Breast epithelium (tissue), 4 donors: ENCODE measurements at places on chromosomes 6 and 20.
A peak's percentile ranks its signal among the peaks of the same experiment; 100 is the strongest.

- H3K36me3 ChIP-seq: no peaks in the 10 kb centered on the region
- H3K4me3 ChIP-seq: no peak overlapping the region
- H3K27ac ChIP-seq: no peak overlapping the region
- no peaks in the 10 kb centered on the region for H3K4me1 ChIP-seq
- H3K27me3 ChIP-seq: no peaks in the 10 kb centered on the region
- DNase-seq: peak; percentile 14
Measured at GRCh38 chr20:44050925-44051660, 135.9 kb downstream of the JPH2 start.

DNA sequence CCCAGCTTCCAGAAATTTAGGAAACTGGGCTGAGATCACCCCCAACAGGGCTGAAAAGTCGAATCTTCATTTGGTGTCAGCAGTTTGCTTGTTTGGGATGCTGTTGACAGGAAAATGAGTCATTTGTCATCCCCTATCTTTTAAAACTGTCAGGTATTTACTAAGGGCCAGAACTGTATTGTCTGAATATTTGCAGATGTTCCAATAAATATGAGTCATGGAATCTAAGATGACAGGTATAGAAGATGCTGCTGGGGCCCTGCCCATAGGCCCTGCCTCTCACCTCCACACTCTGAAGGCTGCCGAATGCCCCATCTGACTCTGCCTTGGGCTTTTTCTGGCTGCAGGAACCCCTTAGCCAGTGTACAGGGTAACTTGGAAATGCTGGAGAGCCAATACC, 3.9 kb downstream of the ETV7 start:
- H3K36me3 ChIP-seq: no peaks in the 10 kb centered on the region
- H3K27me3 ChIP-seq: no peaks in the 10 kb centered on the region
- no peaks in the 10 kb centered on the region for H3K4me1 ChIP-seq
- H3K4me3 ChIP-seq: no peak overlapping the region
- no peak overlapping the region for H3K27ac ChIP-seq
- no peak for DNase-seq

GRCh38 chr6:86683132-86683908, 254.0 kb upstream of the HTR1E start:
- no peak overlapping the region for H3K27ac ChIP-seq
- H3K27me3 ChIP-seq: no peaks in the 10 kb centered on the region
- H3K4me1 ChIP-seq: no peaks in the 10 kb centered on the region
- DNase-seq: no peak
- no peaks in the 10 kb centered on the region for H3K36me3 ChIP-seq

DNA sequence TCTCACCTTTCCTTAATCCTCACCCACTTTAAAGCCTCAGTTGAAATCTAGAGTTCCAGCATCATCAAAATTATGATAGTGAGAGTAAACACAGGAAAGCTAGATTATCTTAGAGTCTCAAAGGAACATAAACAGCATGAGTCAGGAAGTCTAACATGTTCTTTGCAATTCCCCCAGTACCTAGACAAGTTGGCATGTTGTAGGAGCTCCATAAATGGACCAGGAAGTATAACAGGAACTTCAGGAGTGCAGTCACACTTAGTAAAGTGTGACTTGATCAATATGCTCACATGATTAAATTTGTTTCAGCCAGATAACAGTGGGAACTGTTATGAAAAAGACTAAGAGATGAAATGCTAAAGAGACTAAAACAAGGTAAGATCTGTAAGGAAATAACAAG, 834.4 kb downstream of the EYS start:
- no peaks in the 10 kb centered on the region for H3K27me3 ChIP-seq
- H3K4me1 ChIP-seq: no peaks in the 10 kb centered on the region
- no peak overlapping the region for H3K4me3 ChIP-seq

- H3K27me3 ChIP-seq: no peaks in the 10 kb centered on the region
- H3K4me3 ChIP-seq: no peak overlapping the region
- H3K36me3 ChIP-seq: no peaks in the 10 kb centered on the region
- DNase-seq: no peak
- H3K4me1 ChIP-seq: no peaks in the 10 kb centered on the region
Measured at GRCh38 chr6:26556263-26557070, 18.3 kb downstream of the HMGN4 start.

- H3K4me3 ChIP-seq: no peak overlapping the region
- H3K27me3 ChIP-seq: no peaks in the 10 kb centered on the region
- no peak for DNase-seq
Measured at GRCh38 chr20:4812641-4813075, 90.9 kb downstream of the PRND start.

DNA sequence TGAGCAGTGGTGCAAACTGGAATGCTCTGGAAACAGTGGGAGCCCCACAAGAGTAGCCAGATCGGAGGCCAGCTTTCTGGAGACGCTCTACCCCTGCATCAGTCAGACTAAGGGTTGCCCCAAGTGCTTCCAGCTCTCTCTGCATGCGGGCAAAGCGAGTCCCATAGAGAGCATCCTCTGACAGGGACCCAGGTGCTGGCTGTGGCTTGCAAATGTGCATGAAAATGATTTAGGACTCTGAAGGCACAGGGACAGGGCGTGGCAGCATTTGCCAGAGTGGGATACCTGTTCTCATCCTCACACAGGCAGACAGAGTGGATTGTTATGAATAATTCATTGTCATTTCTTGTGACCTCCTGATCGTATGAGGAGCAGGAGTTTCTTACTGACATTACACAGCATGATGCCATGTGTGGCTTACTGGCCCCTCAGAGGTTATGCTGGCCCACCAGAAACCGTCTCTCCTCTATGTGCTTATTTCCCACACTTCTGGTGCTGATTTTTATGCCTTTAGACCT, 10.3 kb downstream of the RIN2 start:
- no peaks in the 10 kb centered on the region for H3K27me3 ChIP-seq
- DNase-seq: no peak
- no peaks in the 10 kb centered on the region for H3K36me3 ChIP-seq

GRCh38 chr20:17773619-17774018, 73.9 kb downstream of the BANF2 start:
- H3K4me1 ChIP-seq: no peaks in the 10 kb centered on the region
- DNase-seq: no peak
- H3K27me3 ChIP-seq: no peaks in the 10 kb centered on the region
- H3K36me3 ChIP-seq: no peaks in the 10 kb centered on the region
- H3K4me3 ChIP-seq: no peak overlapping the region
- no peak overlapping the region for H3K27ac ChIP-seq

GRCh38 chr20:24136659-24137246, 148.2 kb upstream of the GGTLC1 start:
- H3K36me3 ChIP-seq: no peaks in the 10 kb centered on the region
- no peak for DNase-seq
- no peak overlapping the region for H3K4me3 ChIP-seq
- H3K4me1 ChIP-seq: no peaks in the 10 kb centered on the region

DNA sequence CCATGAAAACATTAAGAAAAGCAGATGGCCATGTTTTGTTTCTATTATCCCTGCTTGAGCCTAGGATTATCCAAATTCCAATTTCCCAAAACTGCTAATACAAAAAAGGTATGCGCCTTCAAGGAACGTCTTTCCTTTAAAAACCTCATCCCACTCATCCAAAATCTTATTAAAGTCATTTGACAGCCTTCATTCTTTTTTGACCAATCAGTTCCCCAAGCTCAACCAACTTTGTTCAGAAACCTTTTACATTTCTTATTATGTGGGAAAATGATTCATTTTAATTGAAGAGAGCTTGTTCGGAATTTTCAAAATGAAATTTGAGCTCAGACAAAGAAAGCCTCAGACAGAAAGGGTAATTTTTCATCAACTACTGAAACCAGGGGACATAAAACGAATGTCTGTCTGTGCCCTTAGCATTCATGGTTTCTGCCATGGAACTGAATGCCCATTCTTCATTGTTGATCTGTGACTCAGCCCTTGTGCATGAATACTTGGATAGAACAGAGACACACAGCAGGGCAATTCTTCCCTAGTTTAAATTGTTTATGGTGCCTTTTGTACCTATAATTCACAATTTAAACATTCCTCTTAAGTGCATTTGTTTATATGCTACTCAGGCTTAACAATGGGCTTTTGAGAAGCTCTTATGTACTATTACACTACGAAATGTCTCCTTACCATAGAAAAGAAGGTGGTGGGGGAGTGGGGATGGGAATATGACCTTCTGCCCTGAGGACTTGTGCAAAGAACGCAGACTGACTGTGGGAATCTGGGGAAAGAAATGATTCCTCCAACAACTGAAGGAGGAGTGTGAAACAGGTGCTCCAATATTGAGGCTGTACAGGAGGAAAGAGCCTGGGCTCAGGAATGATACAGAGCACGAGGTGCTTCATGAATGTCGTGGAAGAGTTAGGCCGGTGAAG, 49.8 kb upstream of the ERVFRD-1 start:
- no peaks in the 10 kb centered on the region for H3K36me3 ChIP-seq
- no peak for DNase-seq
- no peaks in the 10 kb centered on the region for H3K27me3 ChIP-seq

GRCh38 chr6:36610956-36611336, 16.8 kb downstream of the SRSF3 start:
- no peaks in the 10 kb centered on the region for H3K27me3 ChIP-seq
- no peak overlapping the region for H3K4me3 ChIP-seq
- H3K36me3 ChIP-seq: no peaks in the 10 kb centered on the region
- peak overlapping the region; percentile 16 for H3K27ac ChIP-seq
- no peaks in the 10 kb centered on the region for H3K4me1 ChIP-seq
- no peak for DNase-seq

DNA sequence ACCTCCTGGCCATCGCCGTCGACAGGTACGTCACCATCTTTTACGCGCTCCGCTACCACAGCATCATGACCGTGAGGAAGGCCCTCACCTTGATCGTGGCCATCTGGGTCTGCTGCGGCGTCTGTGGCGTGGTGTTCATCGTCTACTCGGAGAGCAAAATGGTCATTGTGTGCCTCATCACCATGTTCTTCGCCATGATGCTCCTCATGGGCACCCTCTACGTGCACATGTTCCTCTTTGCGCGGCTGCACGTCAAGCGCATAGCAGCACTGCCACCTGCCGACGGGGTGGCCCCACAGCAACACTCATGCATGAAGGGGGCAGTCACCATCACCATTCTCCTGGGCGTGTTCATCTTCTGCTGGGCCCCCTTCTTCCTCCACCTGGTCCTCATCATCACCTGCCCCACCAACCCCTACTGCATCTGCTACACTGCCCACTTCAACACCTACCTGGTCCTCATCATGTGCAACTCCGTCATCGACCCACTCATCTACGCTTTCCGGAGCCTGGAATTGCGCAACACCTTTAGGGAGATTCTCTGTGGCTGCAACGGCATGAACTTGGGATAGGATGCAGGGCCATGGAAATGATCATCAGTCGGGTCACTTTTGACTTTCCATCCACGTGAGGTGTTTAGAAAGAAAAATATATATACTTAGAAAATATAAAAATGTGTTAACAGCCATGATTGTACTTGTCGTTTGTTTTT, 868 bp downstream of the MC3R start:
- peaks cover 43% of the 10 kb centered on the region for H3K27me3 ChIP-seq
- no peaks in the 10 kb centered on the region for H3K4me1 ChIP-seq
- no peaks in the 10 kb centered on the region for H3K36me3 ChIP-seq
- H3K27ac ChIP-seq: no peak overlapping the region
- H3K4me3 ChIP-seq: no peak overlapping the region

- H3K27ac ChIP-seq: no peak overlapping the region
- no peaks in the 10 kb centered on the region for H3K4me1 ChIP-seq
- H3K36me3 ChIP-seq: no peaks in the 10 kb centered on the region
- H3K27me3 ChIP-seq: no peaks in the 10 kb centered on the region
- H3K4me3 ChIP-seq: no peak overlapping the region
Measured at GRCh38 chr6:87687296-87687695, 14.7 kb downstream of the AKIRIN2 start.

GRCh38 chr20:46698788-46699187, 9.5 kb upstream of the TP53RK start:
- no peaks in the 10 kb centered on the region for H3K27me3 ChIP-seq
- H3K27ac ChIP-seq: no peak overlapping the region
- no peaks in the 10 kb centered on the region for H3K36me3 ChIP-seq
- no peaks in the 10 kb centered on the region for H3K4me1 ChIP-seq

DNA sequence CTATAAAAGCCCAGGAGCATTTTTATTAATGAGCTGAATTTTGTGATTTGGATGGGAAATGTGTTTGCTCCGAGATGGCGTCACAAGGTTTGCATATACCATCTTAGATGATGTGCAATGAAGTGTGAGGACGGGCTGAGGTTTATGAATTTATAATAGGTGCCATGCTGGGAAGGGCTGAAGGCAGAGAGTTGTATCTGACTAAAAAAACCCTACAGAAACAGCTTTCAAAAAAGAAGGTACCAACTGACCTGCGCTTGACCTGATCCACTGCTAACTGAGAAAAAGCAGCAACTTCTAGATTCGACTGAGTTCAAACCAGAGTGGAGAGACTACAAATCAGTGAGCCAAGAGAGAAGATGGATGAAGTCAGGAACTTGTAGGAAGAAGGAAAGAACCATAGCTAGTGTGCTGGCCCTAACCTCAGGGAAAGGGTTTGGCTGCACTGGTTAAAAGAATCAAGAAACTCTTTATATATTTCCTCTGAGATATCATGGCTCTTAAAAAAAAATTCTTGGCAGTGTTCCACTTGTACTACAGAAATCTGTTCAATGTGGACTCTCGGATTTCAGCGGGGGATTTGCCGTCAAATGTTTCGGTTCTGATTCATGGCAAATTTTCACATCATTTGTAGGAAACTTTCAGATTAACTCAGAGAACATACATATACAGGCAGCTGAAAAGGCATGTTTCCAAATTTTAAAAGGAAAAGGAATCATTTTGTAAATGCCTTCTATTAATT, 56.5 kb upstream of the HDGFL1 start:
- H3K4me3 ChIP-seq: no peak overlapping the region
- no peaks in the 10 kb centered on the region for H3K4me1 ChIP-seq
- no peaks in the 10 kb centered on the region for H3K36me3 ChIP-seq
- H3K27ac ChIP-seq: no peak overlapping the region
- H3K27me3 ChIP-seq: no peaks in the 10 kb centered on the region

GRCh38 chr20:2118783-2119182, 17.2 kb downstream of the STK35 start:
- peaks cover 5% of the 10 kb centered on the region for H3K36me3 ChIP-seq
- no peaks in the 10 kb centered on the region for H3K27me3 ChIP-seq
- H3K27ac ChIP-seq: no peak overlapping the region
- DNase-seq: no peak
- no peaks in the 10 kb centered on the region for H3K4me1 ChIP-seq
- H3K4me3 ChIP-seq: no peak overlapping the region

DNA sequence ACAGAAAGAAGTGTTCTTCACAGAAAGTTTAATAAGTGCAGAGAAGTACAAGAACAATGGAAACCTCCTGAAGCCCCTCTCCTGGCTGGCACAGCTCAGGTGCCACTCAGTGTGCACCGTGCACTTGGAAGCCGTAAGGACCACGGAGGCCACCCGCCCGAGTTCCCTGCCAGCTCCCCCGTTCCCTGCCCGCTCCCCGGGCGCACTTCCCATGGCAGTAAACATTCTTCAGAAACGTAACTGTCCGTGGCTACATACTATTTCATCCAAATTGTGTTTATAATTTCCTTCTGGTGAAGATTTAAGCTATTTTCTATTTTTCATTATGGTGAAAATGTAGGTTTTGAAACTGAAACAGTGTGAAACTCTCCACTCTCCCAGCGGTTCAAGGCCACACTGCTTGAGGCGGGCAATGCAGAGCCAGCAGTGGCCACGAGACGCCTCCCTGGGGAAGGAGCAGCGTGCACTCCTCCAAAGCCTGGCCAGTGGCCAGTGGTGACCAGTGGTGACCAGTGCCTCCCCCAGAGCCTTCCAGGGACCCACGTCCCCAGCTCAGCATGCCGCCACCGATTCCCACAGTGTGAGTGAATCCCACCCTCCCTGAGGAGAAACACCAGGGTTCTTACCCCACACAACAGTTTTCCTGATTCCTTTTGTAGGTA, 46.4 kb downstream of the TAF4 start:
- no peak overlapping the region for H3K27ac ChIP-seq
- no peaks in the 10 kb centered on the region for H3K36me3 ChIP-seq
- H3K27me3 ChIP-seq: no peaks in the 10 kb centered on the region
- no peak overlapping the region for H3K4me3 ChIP-seq
- no peaks in the 10 kb centered on the region for H3K4me1 ChIP-seq
